ENCODE measurements at places on chromosomes 1 and 21.

GRCh38 chr1:53400761-53401674 lies 58.2 kb upstream of the DMRTB1 start:
- DNase-seq: no peak

- DNase-seq: no peak
Measured at GRCh38 chr1:15662477-15662876, 21.6 kb upstream of the PLEKHM2 start.

DNA sequence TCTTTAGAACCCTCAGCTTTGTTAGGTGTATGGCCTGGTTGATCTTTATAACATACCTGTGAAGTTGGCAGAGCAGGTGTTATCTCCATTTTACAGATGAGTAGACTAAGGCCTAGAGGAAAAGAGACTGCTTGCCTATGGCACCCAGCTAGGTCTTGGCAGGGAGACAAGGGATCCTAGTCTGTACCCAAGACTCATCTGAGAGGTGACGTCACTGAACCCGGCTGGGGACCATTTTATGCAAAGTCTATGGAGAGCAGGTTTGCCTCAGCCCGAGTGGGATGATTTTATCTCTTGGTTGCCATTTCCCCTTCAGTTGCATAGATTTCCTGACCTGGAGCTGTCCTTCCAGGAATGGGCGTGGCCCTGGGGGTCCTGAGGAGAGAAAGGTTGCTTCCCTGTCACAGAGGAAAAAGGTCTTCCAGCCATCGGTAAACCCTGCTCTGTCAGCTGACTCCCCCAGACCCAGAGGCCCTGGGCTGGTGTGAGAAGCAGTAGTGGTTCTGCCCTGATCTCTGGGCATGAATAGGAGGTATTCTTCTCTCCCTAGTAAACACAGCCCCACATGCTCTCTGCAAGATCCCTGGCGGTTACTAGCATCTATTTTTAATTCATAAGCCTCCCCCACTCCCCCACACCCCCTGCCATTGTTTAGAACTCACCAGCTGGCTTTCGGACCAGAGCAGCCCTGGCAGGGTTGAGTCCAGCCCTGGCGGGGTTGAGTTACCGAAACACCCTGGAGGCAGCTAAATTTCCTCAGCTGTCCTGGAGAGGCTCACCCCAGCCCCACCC lies 19.6 kb downstream of the TMCC2 start:
- no peak for DNase-seq

- DNase-seq: no peak
Measured at GRCh38 chr1:155209312-155209721, 822 bp downstream of the MTX1 start.

DNA sequence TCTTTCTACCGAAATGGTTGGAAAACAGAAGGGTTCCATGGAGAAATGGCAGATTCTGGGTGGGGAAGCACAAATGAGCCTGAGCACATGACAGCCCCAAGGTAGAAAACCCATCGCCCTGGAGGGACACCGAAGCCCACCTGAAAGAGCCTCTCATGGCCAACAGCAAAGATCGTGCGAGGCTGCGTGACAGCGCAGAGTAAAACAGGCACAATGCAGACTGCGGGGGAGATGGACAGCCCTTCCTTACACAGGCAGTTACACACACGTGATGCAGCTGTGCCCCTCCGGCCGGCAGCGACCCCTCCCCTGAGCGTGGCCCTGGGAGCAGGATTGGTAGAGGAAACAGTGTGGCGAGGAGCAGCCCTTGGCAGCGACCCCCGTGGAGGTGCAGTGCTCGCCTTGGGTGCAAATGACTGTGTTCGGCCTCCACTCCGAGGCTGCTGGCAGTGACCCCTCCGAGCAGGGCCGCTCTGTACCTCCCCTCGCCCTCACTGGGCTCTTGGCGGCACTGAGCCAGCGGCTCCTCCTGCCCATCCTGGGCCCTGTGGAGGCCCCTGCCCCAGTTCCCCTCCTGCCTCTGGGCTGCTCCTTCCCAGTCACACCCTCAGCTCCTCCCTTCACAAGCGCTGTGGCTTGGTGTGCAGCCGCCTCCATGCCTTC lies 120.9 kb upstream of the COL6A1 start:
- no peak for DNase-seq

- DNase-seq: no peak
Measured at GRCh38 chr1:198628067-198628455, 10.8 kb upstream of the PTPRC start.

DNA sequence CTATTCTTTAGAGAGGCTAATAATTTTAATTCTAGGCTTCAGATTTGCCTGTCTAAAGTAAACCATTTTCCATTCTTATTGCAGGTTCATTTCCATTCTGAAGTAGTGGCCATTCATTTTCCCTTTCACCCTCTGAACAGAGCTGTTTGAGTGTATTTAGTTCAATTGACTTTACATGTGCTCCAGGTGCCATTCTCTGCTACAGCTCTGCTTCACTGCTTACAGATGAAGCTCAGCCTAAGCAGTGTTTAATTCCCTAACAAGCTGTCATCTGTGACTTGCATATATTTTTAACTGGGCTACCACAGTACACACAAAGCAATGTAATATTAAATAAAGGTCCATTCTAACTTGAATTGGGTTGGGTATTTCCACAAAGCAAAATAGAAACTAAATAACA lies 1031.6 kb downstream of the KCNT2 start:
- no peak for DNase-seq

- DNase-seq: no peak
Measured at GRCh38 chr1:24936684-24937083, 6.6 kb upstream of the RUNX3 start.

DNA sequence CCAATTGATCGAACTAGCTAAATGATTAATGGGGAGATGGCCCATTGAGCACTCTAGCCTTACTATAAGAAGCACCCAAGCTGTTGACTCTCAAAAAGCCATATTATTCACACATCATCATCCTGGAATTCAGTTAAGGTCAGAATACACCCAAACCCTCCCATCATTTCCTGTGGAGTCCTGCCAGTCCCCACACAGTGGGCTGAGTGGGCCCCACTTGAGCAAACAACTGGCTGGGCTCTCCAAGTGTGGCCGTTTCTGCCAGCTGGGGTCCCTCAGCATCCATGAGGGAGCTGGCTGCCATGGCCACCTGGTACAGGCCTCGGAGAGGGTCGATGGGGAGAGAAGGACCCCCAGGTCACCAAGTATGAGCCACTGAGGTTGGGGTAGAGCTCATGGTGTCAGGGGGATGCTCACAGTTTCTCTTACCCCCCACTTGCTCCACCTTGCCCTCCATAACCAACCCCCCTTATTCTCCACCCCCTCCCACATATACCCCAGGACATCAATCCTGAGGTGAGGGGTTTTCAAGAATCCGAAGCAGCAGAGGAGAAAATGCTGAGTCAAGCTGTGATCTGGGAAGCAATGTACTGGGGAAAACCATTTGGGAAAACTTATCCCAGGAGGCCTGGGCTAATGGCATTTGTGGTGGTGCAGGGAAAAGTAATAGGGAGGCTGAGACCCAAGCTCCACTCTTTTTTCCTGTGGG lies 60.3 kb downstream of the UBE2T start:
- no peak for DNase-seq

GRCh38 chr21:31553461-31553860 lies 106.0 kb upstream of the SOD1 start:
- DNase-seq: no peak

DNA sequence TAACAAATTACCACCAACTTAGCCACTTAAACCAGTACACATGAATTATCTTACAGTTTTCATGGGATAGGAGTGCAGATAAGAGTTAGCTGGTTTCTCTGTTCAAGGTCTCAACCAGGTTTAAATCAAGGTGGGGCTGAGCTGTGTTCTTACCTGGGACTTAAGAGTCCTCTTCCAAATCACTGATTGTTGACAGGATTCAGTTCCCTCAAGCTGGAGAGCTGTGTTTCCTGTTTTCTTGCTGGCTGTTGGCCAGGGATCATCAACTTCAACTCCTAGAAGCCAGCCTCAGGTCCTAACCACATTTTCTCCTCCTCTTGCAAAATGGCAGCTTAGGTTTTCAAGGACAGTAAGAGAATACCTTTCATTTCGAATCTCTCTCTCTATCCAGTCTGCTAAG lies 123.8 kb upstream of the CHRM3 start:
- DNase-seq: no peak

GRCh38 chr1:91520942-91521507 lies 20.4 kb downstream of the CDC7 start:
- no peak for DNase-seq

- DNase-seq: no peak
Measured at GRCh38 chr21:36156815-36157670, at the start of gene DOP1B. Gene DOP1B (plus strand): TSS chr21:36156824. CDS start chr21:36164734, 7,910 bp downstream.

DNA sequence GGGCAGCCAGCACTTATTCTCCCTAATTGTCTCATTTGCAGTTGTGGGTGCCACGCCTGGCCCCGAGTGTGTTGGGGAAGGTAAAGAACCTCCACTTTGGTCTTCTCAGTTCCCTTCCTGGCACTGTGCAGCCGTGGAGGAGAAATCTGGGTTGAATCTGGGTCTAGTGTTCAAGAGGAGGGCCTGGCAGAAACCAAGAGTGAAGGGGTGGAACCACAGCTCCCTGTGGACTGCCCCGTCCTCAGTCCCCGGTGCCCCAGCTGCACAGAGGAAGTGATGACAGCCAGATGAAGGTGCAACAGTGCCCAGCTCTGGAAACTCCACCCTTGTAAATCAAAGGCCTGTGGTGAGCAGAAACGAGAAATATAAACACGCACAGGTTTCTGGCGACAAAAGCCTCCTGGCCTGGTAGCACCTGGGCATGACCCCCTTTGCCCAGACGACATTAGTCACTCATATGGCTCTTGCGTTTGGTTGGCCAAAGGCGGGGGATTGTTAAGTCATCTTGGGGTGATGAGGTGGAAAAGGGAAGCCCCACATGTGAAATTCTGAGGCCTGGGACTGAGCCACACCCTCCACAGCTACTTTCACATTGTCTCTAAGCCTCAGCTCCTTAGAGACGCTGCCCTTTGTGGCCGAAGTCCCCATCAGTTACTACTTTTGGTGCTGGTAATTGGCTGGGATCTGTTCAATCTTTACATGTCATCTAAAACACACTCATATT lies 4.2 kb upstream of the ECE1 start:
- peak; percentile 74 for DNase-seq
